ENCODE measurements at places on chromosomes 4 and X. TPM values are rescaled to one million over a fixed set of nuclear protein-coding genes. Genes with fewer than 3 reads are reported as not detected.

RAB41 gene
- total RNA-seq = not detected

XAGE2 gene
- not detected for total RNA-seq

GRCh38 chr4:108714880-108715279 lies 48.0 kb downstream of the ETNPPL start:
- DNase-seq = peak; percentile 62

COL4A6 gene
- total RNA-seq = 277 TPM

DNA sequence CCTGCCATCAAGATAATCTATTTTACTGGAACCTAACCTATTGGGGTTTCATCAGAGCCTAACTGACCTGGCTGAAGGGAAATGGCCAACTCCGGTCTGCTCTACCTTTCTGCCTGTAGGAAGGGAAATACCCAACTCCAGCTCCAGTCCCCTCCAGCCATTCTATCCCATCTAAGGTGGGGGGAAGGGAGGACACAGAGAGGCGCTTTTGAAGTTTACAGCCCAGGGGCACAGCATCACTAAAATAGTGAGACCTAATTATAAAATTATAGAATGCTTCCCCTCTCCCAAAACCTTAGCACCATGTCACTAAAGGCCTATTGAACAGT lies 27.8 kb upstream of the ACSL4 start:
- no peak for DNase-seq

SORCS2 gene
- 1.5 TPM for total RNA-seq

Measured in endodermal cell (in vitro differentiated cells).